ENCODE measurements at places on chromosomes 6 and 20. TPM values are rescaled to one million over a fixed set of nuclear protein-coding genes. Genes with fewer than 3 reads are reported as not detected.

DNMT3B gene
- total RNA-seq: 4.7 TPM

FHL5 gene
- total RNA-seq: 0.93 TPM

DPPA5 gene
- total RNA-seq: not detected

RHAG gene
- 6.7 TPM for total RNA-seq

RUNX2 gene
- total RNA-seq: 3.3 TPM

C20orf141 gene
- not detected for total RNA-seq

PLN gene
- total RNA-seq: 9.8 TPM

ADGRF1 gene
- total RNA-seq: 33.3 TPM

SCGN gene
- total RNA-seq: 0.35 TPM

TRMT6 gene
- 6.1 TPM for total RNA-seq

BCAS1 gene
- 3.3 TPM for total RNA-seq

PTK7 gene
- 252 TPM for total RNA-seq

THBD gene
- total RNA-seq: 13.7 TPM

COL11A2 gene
- 6.9 TPM for total RNA-seq

SLC24A3 gene
- 8.9 TPM for total RNA-seq

ADGRG6 gene
- total RNA-seq: 37.0 TPM

ASIP gene
- total RNA-seq: not detected

SNRPB gene
- 98.3 TPM for total RNA-seq

MYBL2 gene
- total RNA-seq: 5.8 TPM

MLIP gene
- total RNA-seq: 5.0 TPM

CGA gene
- 0.35 TPM for total RNA-seq

GPX5 gene
- total RNA-seq: not detected

AKIRIN2 gene
- total RNA-seq: 50.9 TPM

HLA-DOA gene
- total RNA-seq: 11.0 TPM

NAPB gene
- total RNA-seq: 18.2 TPM

HDGFL1 gene
- not detected for total RNA-seq

RAD21L1 gene
- not detected for total RNA-seq
